ENCODE measurements at places on chromosomes 1 and 21.

DNA sequence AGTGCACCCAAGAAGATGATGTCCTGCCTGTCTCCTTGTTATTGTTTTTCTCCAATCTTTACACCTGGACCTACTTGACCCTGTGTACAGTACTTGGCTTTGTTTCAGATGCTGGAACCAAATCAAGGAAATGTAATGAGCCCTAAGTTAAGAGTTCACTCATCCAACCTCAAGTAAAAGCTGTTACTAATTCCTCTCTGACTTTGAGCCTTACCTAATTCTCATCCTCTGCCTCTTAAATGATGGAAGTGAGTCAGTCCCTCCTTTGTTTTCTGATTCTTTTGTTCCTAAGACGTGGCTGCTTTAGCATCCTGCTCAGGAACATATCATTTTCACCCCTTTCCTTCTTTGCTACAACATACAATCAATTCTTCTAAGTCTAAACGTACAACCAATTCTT is 15.3 kb upstream of the PLA2G4A start:
- DNase-seq, result no peak

GRCh38 chr1:3821004-3821403 is 24.7 kb upstream of the LRRC47 start:
- DNase-seq, result peak; percentile 87

DNA sequence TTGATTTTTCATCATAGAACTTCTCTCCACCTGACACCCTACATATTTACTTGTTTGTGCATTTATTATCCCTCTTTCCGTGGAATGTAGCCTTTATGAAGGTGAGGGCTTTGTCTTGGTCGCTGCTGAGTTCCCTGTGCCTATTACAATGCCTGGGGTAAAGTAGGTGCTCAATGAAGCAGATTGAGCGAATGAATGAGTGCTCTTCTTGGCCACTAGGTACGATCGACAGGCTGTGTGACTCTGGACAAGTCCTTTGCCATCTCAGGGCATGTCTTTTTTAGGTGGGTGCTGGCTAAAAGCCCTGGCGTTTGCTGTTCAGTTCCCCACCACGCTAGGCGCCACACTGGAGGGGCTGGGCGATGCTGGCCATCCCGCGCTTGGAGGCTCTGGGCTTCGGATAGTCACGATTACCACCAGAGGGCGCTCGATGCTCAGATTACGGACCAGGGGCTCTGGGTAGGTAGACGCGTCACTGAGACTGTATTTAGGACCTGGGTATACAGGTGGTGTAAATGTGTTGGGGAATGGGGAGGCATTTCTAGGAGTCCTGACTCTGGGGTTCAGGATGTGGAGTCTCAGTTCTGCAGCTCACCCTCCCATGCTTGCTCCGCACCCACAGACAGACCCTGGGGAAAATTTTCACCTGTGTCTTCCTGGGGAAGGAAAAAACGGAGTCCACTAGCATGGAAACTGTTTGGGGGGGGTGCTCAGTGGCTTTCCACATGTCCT is 71.0 kb upstream of the CSF3R start:
- peak; percentile 73 for DNase-seq

GRCh38 chr1:177732178-177732577 is 237.7 kb downstream of the SEC16B start:
- no peak for DNase-seq

DNA sequence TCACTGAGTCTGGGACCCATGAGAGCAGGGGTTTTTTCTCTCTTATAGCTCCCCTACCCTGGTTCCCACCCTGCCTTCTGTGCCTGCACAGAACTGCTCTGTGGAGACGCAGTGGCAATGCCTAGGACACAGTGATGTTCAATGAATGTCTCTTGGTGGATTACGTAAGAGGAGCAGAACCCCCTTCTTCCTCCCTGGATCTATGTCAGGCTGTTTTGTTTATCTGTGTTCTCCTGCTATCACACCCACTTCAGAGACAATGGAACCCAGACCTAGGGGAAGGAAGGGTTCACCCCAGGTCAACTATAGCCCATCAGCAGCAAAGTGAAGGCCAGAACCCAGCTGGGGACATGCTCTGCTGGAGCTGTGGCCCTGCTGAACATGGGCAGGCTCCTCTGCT is 2.0 kb downstream of the HPCAL4 start:
- no peak for DNase-seq

GRCh38 chr1:107459204-107459904 is 318.5 kb downstream of the NTNG1 start:
- no peak for DNase-seq

DNA sequence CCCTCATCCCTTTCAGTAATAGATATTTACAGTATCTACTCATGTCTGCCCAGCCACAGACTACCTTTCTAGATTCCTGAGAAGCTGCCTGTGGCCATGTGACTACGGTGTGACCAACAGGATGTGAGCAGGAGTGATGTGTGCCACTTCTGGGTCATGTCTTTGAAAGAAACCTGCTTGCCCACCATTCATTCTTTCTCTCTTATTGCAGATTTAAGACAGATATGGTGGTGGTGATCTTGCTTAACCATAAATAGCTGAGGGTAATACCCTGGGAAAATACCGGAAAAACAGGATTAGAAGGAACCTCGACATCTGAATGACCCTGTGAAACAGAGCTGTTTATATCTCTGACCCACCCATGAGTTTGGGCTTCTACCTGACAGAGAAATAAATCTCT is 41.6 kb upstream of the GUCA2A start:
- DNase-seq, result no peak

DNA sequence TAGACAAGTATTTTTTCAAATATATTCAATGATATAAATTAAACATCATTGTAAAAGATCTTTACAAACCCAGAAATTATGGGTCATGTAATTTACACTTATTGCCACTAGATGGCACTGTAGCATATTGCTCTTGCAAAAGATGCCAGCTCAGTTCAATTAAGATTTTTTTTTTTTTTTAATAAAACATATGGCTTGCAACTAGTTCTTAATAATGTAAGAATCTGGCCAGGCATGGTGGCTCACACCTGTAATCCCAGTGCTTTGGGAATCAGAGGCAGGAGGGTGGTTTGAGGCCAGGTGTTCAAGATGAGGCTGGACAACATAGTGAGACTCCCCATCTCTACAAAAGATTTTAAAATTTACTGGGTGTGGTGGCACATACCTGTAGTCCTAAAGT is 49.4 kb upstream of the DESI2 start:
- no peak for DNase-seq
